ENCODE measurements at places on chromosomes 1 and 21.

GRCh38 chr1:182707122-182707521 is 22.7 kb upstream of the RGS8 start:
- DNase-seq = no peak

DNA sequence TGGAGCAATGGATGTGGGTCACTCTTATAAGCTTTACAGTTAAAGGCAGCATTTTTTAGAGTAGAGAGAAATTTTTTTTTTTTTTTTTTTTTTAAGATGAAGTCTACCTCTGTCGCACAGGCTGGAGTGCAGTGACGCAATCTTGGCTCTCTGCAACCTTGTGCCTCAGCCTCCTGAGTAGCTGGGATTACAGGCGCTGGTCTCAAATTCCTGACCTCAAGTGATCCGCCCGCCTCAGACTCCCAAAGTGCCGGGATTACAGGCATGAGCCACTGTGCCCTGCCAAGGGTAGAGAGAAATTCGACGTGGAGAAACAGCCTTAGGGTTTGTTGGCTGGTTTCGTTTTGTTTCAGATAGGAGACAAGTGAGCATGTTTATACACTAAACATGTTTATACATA is 594.2 kb upstream of the ADAMTS5 start:
- DNase-seq = no peak

- DNase-seq = peak; percentile 31
Measured at GRCh38 chr1:16078925-16079656, 5.6 kb upstream of the FAM131C start.

GRCh38 chr1:168230709-168231108 is 4.9 kb downstream of the SFT2D2 start:
- no peak for DNase-seq

- DNase-seq = no peak
Measured at GRCh38 chr1:110370827-110371226, 20.0 kb downstream of the SLC16A4 start.

GRCh38 chr1:203744075-203744972 is 20.7 kb upstream of the LAX1 start:
- no peak for DNase-seq

DNA sequence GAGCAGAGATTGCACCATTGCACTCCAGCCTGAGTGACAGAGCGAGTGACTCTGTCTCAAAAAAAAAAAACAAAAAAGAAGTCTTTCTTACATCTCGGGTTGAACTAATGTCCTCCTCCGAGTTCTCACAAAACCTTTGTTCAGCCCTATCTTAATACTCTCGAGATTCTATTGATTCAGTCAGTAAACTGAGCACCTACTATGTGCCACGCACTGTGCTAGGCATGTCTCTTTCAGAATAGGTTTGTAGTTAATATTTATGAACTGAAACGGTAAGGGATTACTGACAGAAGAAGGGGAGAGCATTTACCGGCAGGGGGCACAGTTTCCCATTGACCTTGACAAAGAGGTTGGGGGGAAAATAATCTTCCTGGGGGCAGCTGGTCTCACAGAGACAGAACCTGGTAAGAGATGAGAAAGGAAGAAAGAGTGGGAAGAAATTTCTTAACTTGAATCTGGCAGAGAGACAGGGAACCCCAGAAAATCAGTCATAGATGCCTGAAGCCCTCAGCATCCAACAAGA is 3.4 kb downstream of the PIAS3 start:
- DNase-seq = no peak

- no peak for DNase-seq
Measured at GRCh38 chr1:112877750-112878149, 78.2 kb downstream of the SLC16A1 start.

DNA sequence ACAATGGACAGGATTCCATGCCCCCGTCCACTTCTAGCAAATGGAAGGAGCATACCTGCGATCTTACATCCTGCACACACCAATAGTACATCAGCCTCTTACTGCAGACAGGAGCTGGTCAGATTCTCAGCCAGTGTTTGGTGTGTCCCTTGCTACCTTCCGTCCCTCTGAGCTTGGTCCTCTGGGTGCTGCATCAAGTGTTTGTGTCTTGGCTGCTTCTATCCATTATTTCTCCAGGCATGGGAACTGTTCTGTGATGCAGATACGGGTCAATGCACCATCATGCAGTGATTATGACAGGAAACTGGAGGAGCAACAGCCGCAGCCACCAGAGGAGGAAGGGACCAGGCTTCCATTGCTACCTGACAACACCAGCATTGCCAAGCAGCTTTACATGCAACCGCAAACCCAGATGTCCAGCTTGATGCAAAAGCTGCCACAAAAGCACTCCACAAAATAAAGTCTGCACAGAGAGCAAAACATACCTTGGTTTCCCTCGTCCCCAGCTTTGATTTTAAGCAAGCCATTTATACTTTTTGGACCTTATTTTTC is 21.9 kb upstream of the OVAAL start:
- no peak for DNase-seq

- no peak for DNase-seq
Measured at GRCh38 chr1:7558481-7558880, 212.6 kb upstream of the VAMP3 start.

GRCh38 chr1:30068787-30069472 is 654.5 kb downstream of the MATN1 start:
- no peak for DNase-seq

GRCh38 chr1:180135535-180135934 is 19.1 kb upstream of the QSOX1 start:
- DNase-seq = no peak

GRCh38 chr1:241586905-241587512 is 53.2 kb downstream of the CHML start:
- DNase-seq = no peak

- no peak for DNase-seq
Measured at GRCh38 chr21:25987531-25987930, 183.0 kb downstream of the APP start.

- DNase-seq = no peak
Measured at GRCh38 chr1:12505231-12505630, 112.8 kb downstream of the DHRS3 start.

- DNase-seq = no peak
Measured at GRCh38 chr1:54014009-54014629, 3.9 kb downstream of the LDLRAD1 start.

- DNase-seq = no peak
Measured at GRCh38 chr1:22105611-22106207, 37.2 kb downstream of the WNT4 start.

DNA sequence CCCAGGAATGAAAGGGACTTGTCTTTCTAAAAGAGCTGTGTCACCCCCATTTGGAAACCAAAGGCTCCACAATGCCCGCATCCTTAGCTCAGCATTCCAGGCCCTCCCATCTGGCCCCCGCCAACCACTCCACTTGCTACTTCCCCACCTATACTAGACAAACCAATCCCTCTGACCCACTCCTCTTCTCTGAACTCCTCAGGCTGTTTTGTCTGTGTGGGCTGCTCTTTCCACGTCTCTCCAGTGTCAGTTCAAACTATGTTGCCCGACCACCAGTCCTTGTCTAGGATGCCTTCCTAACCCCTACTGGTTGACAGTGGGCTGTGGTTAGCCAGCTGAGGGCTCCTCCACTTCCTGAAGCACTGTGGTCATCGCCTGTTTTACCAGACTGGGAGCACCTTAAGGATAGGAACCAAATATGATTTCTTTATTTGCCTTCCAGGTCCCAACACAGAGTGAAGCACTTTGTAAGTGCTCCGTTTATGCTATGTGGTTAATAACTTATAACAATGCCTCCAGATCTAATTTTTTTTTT is 8.1 kb upstream of the COA7 start:
- no peak for DNase-seq

DNA sequence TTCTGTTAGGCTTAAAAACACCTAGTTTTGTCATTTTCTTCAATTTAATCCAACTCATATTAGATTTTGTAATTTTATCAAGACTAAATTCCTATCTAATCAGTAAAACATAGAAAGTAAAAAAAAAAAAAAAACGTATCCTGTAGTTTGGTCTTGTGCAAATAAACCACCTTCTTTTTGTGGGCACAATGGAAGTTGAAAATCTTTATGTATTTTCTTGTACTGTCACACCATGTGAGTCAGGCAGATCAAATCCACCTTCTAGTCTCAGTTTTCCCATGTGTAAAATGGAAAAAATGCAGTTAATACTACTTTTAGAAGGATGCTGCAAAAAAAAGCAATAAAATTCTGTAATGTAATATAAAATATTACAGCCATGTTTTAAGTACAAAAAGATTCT is 129.8 kb downstream of the CYYR1 start:
- DNase-seq = no peak

DNA sequence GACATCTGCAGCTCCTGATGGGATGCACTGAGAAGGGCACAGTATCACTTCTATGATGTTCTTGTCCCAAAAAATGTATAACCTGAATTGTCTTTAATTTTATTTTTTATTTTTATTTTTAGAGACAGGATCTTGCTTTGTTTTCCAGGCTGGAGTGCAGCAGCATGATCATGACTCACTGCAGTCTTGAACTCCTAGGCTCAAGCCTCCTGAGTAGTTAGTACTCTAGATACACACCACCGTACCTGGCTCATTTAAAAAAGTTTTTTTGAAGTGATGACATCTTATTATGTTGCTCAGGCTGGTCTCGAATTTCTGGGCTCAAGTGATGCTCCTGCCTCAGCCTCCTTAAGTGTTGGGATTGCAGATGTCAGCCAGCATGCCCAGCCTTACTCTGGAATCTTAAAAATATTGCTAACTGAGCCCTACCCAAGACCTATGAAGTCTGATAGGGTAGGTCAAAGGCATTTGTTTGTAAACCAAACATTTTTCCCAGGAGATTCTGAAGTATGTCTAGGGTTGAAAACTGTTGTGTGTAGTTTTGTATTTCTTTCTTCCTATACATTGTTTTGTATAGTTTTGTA is 68.9 kb downstream of the ATF6 start:
- DNase-seq = no peak

DNA sequence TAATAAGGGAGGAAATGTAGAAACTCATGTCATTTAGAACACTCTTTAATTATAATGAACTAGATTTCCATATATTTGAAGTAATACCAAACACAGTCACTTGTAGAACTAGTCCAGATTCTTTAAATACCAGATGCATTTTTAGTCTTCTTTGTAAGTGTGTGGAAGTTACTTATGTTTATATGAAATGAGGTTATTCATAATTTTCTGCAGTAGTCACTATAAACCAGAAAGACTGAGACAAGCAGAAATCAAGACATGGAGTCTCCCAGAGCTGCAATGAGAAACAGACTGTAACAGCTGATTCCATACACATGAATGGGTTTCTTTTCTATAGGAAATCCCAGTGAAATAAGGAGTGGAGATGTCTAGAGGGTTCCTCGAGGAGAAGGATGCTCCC is 216.6 kb upstream of the ZP4 start:
- no peak for DNase-seq

DNA sequence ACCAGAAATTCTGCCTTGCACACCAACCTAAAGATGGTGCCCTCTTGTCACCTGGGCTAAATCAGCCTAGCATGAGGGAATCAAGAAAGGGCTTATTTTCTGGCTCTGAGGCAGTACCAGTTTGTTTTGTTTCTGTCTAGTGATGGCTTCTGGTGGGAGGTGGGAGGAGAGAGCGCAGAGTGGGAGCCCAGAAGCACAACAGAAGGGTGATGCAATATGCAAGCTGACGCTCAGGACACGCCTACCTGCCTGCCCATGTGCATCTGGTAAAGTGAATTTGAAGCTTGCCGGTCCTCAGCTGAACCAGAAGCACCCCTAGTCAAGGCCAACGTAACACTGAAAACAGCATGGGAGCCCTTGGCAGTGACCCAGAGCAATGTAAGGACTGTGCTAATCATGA is 138.4 kb upstream of the TIAM1 start:
- no peak for DNase-seq

DNA sequence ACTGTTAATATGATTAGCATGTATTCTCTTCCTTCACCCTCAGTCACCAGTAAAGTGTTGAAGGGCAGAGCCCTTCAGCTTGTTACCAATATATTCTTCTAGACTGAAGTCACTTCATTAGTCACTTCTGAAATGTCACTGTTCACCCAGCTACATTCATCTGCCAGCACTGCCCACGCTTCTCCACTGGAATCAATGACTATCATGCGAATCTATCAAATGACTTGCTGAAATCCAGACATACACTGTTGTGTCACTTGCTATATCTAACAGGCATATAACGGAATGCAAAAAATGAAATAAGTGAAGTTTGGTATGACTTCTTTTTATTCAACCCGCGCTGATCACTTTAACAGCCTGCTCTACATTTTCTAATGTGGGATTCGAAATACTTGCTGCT is 16.1 kb downstream of the FH start:
- no peak for DNase-seq

DNA sequence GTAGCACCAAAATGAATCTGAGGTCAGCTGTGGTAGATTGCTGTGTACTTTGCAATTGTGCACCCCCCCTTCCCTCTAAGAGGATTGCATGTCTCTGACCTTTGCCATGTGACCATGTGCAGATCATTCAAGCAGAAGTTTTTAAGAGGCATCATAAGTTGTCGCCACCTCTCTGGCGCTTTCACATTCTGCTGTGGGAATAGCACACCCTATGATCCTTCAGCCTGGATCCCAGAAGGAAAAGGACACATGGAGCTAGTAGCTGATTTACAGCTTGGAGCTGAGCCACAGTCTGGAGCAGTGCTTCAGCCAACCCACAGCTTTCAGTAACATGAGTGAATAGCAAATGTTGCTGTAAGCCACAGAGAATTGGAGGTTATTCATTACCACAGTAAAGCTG is 158.5 kb downstream of the TSEN15 start:
- no peak for DNase-seq

DNA sequence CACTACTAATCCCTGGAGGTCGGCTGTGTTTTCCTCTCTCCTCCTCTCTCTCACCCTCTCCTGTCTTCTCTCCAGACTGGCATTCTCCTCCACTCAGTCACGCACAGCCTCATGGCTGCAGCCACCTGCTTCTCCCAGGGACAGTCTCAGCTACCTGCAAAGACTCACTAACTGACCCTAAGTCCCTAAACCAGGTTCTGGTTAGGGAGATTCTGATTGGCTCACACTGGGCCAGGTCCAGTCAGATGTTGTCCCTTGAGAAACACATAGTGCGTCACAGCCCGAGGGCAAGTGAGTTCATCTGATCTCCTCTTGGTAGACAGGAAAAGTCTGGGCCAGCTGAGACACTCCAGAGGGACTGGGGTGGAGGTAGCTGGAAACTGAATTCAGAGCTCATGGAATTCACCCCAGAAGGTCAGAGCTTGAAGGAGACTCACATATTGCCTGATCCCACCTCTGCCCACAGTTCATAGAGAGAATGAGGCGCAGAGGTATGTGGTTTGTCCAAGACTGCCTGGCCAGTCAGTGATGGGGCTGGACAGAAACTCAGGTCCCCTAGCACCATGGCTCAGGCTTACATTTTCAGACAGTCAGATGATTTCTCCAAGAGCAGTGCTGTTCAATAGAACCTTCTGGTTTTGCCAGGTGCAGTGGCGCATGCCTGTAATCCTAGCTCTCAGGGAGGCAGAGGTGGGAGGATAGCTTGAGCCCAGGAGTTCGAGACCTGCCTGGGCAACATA is 40.4 kb upstream of the RPL11 start:
- no peak for DNase-seq

DNA sequence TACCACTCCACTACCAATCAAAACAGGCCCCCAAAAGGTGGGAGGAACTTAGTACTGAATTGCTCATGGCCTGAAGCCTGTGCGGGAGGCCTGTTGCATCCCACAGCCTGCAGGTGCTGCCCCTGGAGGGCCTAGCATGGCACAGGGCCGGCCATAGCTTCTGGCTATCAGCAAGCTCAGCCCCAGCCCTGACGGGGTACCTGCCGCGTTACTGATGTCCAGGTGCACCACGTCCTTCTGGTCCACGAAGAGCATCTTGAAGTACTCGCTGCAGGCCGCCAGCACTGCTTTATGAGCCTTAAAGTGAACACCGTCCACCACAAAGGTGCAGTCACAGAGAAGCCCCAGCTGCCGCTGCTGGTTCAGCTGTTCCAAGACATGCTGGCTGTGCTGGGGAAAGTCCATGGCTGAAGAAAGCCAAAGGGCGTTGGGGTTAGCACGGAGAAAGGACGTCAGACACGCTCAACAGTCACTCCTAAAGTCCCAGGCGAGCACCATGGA is 27.8 kb downstream of the ZBTB17 start:
- no peak for DNase-seq
